ENCODE measurements at places on chromosomes 5 and 9. TPM values are rescaled to one million over a fixed set of nuclear protein-coding genes. Genes with fewer than 3 reads are reported as not detected.

The CXXC5 gene
- total RNA-seq = 26.8 TPM

DNA sequence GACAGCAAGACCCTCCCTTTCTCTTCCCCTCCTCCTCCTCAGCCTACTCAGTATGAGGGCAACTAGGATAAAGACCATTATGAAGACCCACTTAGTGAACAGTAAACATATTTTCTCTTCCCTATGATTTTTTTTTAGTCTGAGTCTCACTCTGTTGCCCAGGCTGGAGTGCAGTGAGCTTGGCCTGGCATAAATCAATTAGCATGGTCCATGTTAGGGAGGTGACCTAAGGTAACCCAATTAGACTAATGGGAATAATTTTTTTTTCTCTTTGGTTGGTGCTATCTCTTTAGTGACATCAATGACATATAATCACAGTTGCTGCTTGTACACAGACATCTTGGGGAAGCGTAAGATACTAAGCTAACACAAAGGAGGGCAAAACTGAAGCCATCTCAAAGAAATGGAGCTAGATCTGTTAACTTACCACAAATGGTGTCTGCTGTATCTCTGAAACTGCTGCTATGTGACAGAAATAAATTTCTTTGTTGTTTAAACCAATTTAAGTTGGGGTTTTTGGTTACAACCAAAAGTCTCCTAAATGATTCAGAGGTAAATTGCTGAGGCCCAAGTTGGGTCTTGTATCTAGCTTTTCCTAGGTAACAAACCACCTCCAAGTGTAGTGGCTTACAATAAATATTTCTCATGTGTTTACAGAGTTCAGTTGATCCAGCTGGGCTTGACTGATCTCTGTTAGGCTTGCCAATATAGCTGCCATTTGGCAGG, 13.3 kb downstream of the PKD2L2 start:
- no peak for DNase-seq

- peak; percentile 16 for DNase-seq
Measured at GRCh38 chr5:95647886-95648860, 1.6 kb downstream of the RFESD start.

DNA sequence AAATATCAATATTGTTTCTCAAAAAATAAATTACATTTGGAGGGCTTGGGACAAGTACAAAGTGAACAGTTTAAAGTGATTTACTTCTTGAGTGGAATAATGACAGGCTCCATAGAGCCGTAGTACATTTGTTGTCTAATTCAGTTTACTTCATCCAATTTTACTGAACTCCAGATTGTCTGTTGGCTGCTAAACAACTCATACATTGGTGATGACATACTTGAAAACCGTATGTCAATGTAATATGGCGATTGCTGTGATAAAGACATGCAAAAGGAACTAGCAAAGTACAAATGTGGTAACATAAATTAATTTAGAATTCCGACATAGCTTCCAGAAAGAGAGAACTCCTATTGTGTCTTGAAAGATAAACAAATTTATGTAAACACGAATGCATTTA, 1197.5 kb upstream of the CDH18 start:
- no peak for DNase-seq

The TTC23L gene
- total RNA-seq = 1.5 TPM

- DNase-seq = peak; percentile 44
Measured at GRCh38 chr5:180194410-180195345, 14.3 kb downstream of the RASGEF1C start.

Measured in stomach (tissue), 19 donors.